ENCODE measurements at places on chromosomes 2 and 18.

DNA sequence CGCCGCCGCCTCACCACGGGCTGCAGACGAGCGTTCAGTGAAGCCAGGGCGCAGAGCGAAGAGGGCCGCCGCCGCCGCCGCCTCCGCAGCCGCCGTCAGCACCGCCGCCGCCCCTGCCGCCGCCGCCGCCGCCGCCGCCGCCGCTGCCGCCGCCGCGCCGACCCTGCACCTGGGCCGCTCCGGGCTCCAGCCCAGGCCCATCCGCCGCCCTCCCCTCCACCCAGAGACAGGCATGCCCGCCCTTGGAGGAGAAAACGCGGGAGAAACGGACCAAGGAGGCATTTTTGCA lies 3.0 kb downstream of the POU3F3 start:
- no peak for DNase-seq

- no peak for DNase-seq
Observed at GRCh38 chr2:105961599-105962146, 217.0 kb downstream of the NCK2 start.

GRCh38 chr18:46042571-46043123 lies 29.4 kb downstream of the PSTPIP2 start:
- DNase-seq: no peak

GRCh38 chr2:88131201-88131998 lies 3.5 kb upstream of the FABP1 start:
- no peak for DNase-seq

GRCh38 chr2:200065477-200065876 lies 110.1 kb downstream of the MAIP1 start:
- no peak for DNase-seq

GRCh38 chr18:12092398-12093229 lies 1.0 kb upstream of the ANKRD62 start:
- peak; percentile 10 for DNase-seq

- no peak for DNase-seq
Observed at GRCh38 chr2:9737053-9737875, 106.0 kb upstream of the TAF1B start.

DNA sequence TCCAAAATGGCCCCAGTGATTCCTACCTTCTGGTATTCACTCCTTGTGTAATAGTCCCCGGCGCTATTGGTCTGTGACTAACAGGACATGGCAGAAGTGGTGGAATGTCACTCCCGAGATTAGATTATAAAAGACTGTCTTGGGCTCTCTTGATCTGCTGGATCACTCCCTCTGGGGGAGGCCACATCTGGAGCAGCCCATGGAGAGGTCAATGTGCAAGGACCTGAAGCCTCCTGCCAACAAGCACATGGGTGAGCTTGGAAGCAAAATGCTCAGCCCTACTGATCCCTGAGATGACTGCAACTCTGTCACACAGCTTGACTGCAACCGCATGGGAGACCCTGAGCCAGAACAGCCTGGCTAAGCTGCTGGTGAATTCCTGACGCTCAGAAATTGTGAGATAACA lies 94.3 kb upstream of the GLI2 start:
- DNase-seq: no peak

DNA sequence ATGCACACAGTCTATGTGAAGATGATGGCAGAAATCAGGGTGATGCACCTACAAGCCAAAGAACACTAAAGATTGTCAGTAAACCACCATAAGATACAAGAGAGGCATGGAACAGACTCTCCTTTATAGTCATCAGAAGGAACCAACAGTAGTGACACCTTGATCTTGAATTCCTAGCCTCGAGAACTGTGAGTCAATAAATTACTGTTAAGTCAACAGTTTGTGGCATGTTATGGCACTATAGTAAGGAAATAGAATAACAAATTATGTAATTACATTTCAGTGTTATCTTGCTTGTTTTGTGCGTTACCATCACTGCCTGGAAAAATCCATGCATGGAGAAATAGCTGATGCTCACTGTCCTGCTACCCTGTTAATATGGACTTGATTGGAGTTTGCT lies 110.2 kb upstream of the LRP1B start:
- DNase-seq: no peak

DNA sequence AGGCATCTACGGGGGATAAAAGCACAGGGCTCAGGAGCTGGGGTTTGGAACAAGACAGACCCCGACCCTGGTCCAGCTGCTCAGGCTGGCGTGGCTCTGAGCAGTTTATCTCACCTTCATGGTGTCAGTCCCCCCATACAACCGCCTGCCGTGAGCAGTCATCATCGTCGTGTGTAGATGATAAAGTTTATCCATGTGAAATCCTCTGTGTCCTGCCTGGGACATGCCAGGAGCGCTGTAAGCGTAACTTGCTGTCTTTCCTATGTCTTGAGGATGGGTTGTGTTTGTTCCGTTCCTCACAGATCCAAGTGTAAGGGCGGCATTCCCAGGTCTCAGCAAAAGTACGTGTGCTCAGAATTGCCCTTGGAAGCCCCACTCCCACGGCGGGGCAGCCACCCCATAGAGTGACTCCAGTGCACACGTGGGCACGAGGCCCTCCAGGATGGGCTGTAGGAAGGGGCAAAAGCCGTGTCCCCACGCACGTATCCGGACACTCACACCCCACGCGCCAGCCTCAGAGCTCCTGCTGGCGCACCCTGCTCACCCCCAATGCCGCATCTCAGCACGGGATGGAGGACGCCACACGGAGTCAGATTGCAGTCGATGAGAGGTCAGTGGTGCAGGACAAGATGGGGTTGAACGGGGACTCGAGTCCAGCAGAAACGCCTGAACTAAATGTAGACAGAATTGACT lies 50.9 kb downstream of the ADI1 start:
- no peak for DNase-seq

GRCh38 chr18:25033747-25034471 lies 318.1 kb downstream of the ZNF521 start:
- DNase-seq: no peak

DNA sequence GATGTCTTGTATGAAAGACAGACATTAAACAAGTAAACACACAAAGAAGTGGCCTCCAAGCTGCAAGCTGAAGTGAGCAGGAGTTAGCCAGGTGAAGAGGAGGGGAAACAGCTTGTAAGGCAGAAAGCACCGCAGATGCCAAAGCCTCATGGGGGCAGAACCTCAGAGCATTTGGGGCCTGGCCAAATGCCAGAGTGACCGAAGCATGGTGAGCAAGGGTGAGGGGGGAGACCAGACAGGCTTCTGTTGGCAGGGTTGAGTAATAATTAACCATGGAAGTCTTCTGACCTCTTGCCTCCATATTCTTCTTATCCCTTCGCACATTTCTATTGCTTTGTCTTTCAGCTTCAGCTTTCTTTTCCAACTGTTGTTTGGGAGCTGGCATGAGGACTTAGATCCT lies 5.6 kb downstream of the QPCT start:
- DNase-seq: peak; percentile 80

DNA sequence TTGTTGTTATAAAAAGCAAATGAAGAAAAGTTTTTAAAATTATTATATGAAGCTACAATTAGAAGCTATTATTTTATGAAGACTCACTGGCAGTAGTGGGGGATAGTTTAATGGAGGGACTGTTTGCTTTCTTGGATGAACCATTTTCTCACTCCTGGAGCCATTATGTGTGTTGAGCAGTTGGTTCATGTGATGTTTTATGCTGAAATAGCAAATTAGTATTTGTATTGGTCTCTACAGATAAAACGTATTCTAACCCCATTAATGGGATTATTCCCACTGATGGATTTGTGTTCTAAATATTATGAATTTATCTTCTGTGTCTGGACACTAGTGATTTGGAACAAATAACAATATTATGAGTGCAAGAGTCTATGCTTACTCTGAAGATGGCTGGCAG lies 507.5 kb upstream of the FSHR start:
- no peak for DNase-seq

DNA sequence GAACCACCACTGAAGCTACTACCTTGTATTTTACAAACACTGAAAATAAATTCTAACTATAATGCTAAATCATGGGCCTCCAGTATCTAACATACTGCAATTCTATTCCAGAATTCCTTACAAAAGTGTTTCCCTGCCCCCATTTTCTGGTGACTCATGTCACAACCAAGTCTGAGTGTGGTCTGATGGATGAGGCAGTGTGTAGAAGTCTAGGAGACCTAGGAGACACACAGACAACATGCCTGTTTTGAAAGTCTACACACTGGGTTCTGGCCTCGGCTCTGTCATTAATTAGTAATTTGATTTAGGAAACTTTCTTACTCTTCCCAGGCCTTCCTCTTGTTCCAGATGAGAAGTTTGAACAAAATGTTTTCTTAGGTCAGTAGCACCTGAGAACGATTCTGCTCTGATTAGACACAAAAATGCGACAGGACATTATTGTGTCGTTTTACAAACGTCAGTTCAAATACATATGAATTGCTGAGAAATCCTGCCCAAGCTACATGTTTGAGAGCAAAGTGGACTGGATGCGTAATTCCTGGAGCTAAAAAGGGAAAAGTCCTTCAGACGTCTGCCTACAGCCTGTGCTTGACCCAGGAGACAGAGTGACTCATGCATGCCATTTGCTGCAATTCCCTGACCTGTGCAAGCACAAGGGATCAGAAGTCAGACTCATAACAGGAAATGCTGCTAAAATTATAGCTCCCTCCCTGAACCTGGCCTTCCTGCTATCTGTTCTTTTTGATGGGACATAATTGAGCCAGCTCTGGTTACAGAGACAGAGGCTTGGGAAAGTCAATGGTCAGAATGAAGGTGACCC lies 494.4 kb downstream of the SOX11 start:
- no peak for DNase-seq

DNA sequence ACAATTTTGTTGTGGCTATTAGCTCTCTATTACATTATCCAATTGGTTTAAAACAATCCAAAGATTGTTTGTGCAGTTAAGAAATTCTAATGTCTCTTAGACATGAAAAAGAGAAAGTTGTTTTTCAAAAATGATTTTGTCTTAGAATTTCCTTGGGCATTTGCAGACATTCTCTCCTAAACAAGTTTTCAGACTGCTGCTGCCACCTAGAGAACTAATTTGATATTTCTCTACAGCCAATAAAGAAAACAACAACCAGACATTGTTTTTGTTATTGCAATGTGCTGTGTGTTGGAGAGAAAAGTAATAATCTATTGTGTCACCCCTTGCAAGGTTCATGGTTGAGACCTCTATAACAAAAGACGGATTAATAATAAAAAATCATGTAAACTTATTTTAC lies 119.0 kb upstream of the SYT4 start:
- DNase-seq: no peak

- no peak for DNase-seq
Observed at GRCh38 chr18:45670281-45670962, 53.6 kb upstream of the SLC14A1 start.

DNA sequence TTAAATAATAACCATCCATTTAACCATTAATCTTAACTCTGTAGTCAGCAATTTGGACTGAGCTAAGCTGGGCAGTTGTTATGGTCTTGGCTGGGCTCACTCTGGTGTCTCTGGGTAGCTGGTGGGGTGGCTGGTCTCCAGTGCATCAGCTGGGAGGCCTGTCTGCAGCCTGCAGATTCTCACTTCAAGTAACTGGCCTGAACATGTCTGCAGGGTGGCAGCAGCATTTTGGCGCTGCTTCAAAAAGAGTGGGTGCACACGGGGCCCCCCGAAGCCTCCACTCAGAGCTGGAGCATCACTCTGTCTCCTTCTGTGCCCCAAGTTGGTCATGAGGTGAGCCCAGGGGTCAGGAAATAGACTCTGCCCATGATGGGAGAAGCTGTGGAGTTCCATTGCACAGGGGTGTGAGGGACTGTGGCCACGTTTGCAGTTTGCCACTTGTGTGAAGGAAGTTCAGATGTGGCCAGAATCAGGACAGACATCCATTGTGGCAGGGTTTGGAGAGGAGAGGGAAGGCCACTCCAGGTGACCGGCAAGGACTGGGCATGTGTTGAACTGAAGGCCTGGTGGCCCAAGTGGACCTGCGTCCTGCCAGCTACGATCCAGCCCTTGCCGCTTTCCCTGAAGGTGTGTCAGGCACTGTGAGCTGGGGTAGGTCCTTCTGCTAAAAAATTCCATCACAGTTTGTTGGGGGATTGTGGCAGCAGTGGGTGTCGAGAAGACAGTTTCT lies 4.9 kb upstream of the ALLC start:
- no peak for DNase-seq

- no peak for DNase-seq
Observed at GRCh38 chr2:97654309-97654708, 8.4 kb downstream of the COX5B start.

DNA sequence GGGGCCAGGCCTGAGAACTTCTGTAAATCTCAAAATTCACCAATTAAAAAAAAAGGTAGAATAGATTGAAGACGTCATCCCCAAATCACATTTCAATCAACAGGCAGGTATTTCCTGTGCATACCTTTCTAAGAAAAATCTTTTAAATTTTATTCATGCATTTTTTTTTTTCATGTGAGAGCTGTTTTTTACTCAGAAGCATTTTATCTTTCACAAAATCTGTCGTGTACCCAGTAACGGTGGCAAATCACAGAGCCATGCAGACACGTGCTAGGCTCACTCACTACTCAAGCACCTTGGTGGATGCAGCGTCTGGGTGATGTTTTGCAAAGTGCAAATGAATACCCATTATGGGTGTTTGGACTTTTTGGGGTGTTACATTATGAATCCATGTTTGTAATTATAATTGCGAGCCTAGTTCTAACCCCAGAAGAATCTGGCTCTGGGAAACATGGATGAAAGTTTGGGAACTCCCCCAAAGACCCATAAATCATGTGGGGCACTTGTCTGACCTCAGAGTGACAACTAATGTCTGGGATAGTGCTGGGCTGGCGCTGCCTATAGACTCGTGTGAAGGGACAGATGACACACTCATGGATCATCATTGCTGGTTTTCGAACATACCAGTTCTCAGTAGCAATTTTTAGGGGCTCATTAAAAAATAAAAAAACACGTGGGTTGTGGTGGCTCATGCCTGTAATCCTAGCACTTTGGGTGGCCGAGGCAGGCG lies 335.2 kb downstream of the LPIN1 start:
- DNase-seq: no peak

- no peak for DNase-seq
Observed at GRCh38 chr2:238019962-238020361, 40.8 kb upstream of the SCLY start.

GRCh38 chr2:20583425-20583881 lies 67.4 kb downstream of the HS1BP3 start:
- no peak for DNase-seq

DNA sequence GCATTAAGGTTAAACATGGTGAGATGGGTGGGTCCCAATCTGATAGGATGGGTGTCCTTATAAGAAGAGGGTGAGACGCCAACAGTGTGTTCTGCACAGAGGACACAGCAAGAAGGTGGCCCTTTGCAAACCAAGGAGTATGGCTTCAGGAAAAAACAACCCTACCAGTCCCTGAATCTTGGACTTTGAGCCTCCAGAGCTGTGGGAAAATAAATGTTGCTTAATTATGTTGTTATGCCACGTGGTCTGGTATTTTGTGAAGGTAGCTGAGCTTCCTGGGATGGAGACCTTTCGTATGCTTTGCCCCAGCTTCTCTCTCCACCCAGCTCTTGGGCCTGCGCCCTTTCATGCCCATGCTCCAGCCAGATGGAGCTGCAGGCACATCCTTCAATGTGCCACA lies 114.2 kb upstream of the EPC2 start:
- no peak for DNase-seq

DNA sequence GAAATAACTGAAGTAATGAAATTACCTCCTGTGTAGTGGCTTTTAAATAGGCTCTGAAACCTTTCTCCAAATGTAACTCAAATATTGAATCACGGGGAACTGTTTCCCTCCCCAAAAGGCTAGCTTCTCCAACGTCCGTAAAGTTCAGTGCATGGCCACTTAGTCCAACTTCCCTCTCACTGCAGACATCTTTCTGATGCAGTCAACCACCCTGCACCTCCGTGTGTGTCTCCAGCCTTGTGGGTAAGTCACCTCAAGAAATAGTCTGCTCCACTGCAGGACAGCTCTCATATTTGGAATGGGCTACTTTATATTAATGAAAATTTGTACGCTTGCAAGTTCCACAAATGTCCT lies 152.5 kb upstream of the CYRIA start:
- no peak for DNase-seq

- DNase-seq: peak; percentile 21
Observed at GRCh38 chr18:57931038-57931437, 113.0 kb upstream of the NEDD4L start.

Measured in DMS79 (cell line).